Right renal cortex interstitium (tissue), 3 donors: ENCODE measurements at places on chromosomes 2 and 18. TPM values are rescaled to one million over a fixed set of nuclear protein-coding genes. Genes with fewer than 3 reads are reported as not detected.
A peak's percentile ranks its signal among the peaks of the same experiment; 100 is the strongest.

Gene OTOF
- 0.11 TPM for polyA plus RNA-seq

Gene APCDD1
- 126 TPM for polyA plus RNA-seq

Gene SLC40A1
- 128 TPM for polyA plus RNA-seq

Gene CCDC74B
- polyA plus RNA-seq, result 11.6 TPM

Gene AGXT
- not detected for polyA plus RNA-seq

Gene CCDC141
- 0.41 TPM for polyA plus RNA-seq

Gene HOXD12
- 0.28 TPM for polyA plus RNA-seq

Gene SERPINB2
- not detected for polyA plus RNA-seq

Gene RNU2-63P
- polyA plus RNA-seq, result not detected

Gene CD8B
- polyA plus RNA-seq, result 0.74 TPM

GRCh38 chr18:24995056-24995455 lies 356.9 kb downstream of the ZNF521 start:
- DNase-seq, result no peak

DNA sequence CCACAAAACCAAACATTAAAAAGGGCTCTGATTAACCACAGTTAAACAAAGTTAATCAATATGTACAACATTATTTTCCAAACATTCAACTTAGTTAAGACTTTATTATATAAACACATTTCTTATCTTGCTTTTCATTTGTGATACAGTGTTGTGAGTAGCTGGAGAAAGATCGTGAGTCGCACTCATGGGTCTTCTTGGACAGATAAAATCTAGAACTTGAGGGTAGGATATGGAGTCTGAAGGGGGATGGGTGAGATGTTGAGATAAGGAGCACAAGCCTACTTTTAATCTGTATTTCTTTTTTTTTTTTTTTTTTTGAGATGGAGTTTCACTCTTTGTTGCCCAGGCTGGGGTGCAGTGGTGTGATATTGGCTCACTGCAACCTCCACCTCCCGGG lies 22.6 kb upstream of the TMEM214 start:
- DNase-seq, result no peak

DNA sequence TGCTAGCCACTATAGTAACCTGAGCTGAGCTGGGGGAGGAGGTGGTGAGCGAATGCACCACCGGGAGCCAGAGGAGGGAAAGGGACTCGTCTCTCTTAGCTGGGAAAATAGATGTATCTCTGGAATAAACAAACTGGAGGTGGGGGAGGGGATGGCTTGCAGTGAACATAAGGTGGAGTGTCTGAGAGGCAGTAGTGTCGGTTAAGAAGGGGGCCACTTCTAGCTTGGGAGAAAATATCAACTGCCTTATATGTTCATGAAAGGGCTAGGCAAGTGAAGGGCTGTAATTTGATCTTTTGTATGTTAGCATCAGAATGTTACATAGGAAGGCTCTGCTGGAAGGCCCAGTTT lies 2.2 kb downstream of the SETBP1 start:
- DNase-seq, result peak; percentile 65

GRCh38 chr2:26681656-26682055 lies 10.9 kb upstream of the KCNK3 start:
- DNase-seq, result no peak

DNA sequence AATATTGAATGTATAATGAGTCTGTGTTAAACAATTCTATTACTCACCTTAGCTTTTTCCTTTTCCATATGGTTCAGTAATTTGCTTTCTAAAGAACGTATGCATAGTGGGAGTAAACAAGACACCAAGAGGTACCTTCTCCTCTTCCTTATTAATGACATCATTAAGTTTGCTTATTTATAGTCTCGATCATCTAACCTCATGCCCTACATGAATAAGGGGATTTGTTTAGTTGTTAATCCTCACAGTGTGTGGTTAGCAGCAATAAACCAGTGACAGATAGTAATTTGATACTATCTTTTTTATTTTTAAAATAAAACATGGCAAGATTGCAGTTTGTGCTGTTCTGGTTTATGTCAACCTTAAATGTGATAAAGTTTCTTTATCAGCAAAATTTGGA lies 69.7 kb downstream of the COBLL1 start:
- DNase-seq, result no peak

DNA sequence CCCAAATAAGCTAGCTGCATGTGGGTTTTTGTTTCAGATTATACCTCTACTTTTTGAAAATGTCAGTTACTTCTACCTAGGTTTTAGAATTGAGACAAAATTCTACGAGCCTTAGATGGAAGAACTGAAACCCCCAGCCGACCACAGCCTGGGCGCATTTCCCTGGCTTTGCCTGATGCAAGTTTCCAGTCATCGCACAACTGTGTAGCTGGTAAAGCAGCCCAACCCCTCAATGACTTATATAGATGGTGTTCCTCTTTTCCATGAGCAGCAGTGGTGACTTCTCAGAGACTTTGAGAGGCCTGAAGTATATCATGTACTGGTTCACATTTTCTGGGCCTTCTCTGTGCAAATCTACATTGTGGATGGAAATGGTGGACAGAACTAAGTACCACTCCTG lies 515.4 kb upstream of the RAB6C start:
- no peak for DNase-seq

GRCh38 chr2:1010415-1010930 lies 59.8 kb downstream of the SNTG2 start:
- peak; percentile 16 for DNase-seq

DNA sequence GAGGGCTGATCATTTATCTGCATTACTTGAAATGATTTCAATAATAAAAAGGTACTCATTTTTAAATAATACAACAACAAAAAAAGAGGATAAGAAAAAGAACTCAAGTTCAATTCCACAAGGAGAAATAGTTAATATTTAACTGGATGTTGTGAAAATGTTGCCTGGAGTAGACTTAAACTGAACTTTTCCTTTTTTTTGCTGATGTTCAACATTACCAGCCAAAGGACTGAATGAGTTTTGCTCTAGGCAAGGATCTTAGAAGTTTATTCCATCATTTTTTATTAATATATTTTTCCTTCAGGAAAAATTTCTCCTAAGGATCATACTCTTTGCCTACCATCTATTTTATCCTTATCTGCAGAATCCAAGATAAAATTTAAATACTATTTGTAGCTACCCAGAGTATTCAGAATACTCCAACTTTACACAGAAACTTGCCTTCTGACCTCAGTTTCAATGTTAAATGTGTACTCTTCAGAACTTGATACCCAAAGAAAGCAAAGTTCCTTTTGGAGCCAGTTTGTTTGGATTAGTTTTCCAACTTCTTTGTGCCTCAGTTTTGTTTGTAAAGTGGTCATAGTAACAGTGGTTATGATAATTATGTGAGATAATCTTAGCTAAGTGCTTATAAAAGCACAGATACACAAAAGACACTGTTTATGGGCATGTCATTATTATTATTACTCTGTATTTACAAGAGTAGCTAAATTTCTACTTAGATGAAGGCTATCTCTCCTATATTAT lies 12.8 kb downstream of the CKAP2L start:
- no peak for DNase-seq

DNA sequence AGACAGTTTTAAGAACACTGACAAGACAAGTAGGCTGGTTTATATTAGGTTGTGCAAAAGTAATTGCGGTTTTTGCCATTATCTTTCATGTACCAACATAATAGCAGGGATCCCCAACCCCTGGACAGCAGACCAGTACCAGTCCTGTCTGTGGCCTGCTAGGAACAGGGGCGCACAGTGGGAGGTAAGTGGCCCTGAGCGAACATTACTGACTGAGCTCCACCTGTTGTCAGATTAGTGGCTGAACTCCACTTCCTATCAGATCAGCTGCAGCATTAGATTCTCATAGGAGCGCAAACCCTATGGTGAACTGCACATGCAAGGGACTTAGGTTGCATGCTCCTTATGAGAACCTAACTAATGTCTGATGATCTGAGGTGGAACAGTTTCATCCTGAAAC lies 921.9 kb downstream of the CCDC85A start:
- DNase-seq, result no peak

DNA sequence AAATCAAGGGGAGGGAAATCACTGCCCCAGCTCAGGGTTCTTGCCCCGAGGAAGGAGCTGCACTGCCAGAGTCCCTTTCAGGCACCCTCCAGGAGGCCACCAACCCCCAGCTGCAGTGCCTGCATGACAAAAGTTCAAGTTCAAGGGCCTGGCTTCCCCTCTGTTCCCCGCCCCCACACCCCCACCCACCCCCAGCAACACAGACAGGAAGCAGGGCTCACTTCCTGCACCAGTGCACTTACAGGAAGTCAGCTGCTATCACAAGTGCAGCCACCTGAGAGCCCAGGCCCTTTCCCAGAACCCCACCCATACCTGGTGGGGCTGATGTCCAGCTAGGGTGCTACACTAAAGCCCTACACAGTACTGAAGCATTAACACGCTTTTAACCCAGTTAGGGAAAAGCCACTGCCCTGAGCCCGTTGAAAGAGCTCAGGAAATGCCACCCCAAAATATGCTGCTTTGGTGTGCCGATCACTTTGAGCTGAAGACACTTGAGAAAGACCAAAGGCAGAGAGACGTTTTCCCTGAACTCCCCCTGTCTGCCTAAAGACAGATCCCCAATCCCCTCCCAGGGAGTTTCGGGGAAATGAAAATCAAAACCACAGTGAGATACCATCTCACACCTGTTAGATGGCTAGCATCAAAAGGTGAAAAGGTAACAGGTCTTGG lies 109.9 kb upstream of the CAB39 start:
- DNase-seq, result no peak

- DNase-seq, result no peak
Measured at GRCh38 chr2:104312684-104313083, 541.2 kb upstream of the POU3F3 start.

- DNase-seq, result no peak
Measured at GRCh38 chr2:183126635-183127034, 2.4 kb downstream of the NUP35 start.

- DNase-seq, result no peak
Measured at GRCh38 chr2:140416577-140416976, 1636.4 kb upstream of the NXPH2 start.

DNA sequence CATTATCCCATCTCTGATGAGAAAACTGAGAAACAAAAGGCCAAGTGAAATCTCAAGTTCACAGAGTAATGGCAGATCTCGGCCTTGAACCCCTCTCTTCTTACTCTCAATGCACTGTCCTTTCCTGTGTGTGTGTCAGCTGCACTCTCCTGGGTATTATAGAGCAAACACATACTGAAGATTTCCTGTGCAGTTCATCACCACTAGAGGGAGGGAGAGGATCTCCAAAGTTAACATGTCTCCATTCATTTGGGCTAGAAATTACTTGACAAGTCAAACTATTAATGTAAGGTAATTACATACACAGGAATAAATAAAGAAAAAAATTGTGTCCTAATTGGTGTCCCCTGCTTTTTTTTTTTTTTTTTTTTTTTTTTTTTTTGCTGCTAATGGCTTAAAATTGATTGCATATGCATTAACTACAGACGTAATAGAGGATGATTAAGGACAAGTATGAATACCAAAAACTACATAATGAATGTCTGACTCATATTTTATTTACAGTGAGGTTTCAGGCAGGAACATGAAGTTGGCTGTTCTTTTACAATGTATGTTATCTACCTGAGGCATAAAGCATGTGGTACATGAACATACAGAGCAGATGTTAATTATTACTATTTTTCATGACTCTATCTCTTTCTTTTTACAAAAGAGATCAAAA lies 269.2 kb downstream of the NYAP2 start:
- no peak for DNase-seq

- DNase-seq, result no peak
Measured at GRCh38 chr18:31721601-31722000, 37.2 kb upstream of the B4GALT6 start.

GRCh38 chr2:225598897-225599296 lies 199.4 kb downstream of the NYAP2 start:
- DNase-seq, result no peak

- DNase-seq, result no peak
Measured at GRCh38 chr18:9506046-9506792, 30.9 kb downstream of the RALBP1 start.

GRCh38 chr2:78839259-78839658 lies 186.2 kb upstream of the REG3G start:
- no peak for DNase-seq
